NCI-H2081 (cell line): ENCODE measurements at places on chromosomes 3 and 15.

DNA sequence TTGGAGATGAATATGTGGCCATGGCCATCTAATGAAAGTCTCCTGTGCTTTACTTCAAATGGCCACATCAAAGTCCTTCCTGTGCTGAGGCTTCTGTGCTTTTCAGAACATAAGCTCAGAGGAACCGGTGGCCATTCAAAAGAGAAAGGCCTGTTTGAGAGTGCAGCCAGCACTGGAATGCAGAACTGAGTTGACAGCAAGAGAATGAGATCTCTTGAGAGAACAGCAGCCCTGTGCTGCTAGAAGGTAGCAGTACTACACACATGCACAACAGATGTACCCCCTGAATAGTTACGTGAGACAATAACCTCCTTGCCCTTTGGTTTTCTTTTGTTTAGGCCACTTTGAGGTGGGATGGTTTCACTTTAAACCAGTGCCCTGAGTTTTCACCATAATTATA lies 292.5 kb downstream of the PTPRG start:
- DNase-seq, result no peak

- DNase-seq, result no peak
Measured at GRCh38 chr15:73959012-73959581, 32.8 kb downstream of the LOXL1 start.

DNA sequence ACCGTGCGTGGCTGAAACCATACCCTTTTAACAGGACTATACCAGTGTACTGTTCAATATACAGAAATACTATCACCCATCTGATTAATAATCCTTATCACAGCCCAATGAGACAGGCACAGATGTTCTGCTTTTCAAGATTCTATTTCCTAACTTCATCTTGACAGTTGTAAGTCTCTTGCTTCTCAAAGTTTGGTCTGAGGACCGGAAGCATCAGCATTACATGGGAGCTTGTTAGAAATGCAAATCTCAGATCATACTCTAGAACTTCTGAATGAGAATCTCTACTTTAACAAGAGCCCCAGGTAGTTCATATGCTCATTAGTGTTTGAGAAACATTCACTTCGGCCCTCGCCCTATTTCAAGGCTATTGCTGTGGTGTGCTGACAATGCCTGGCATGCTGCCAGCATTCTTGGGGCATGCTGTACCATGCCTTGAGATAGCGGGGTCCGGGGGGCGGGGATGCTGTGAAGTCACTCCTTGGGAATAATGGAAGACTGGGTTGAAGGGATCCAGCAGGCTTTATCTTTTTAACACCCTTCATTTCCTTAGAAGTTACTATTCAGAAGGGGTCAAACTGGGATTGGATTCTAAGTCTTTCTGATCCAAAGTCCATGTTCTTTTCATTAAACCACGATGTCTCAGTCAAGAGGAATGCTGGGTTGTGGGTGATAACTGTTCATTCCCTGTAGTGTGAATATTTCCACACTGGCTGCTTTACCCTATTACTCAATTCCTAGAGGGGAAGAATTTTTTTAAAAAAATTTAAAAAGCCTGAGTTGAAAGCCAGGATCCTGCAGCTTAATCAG lies 194.7 kb downstream of the LPP start:
- no peak for DNase-seq

- DNase-seq, result no peak
Measured at GRCh38 chr3:36895496-36896409, 49.1 kb downstream of the TRANK1 start.

GRCh38 chr15:52082197-52083036 lies 30.2 kb downstream of the BCL2L10 start:
- DNase-seq, result no peak
